A549 (cell line): ENCODE measurements at places on chromosomes 13 and 19.

GRCh38 chr19:6736169-6736916 is 1.0 kb downstream of the GPR108 start:
- peak; percentile 80 for DNase-seq

GRCh38 chr19:8512115-8512967 is 1.6 kb downstream of the ZNF414 start:
- peak; percentile 72 for DNase-seq

GRCh38 chr19:46976845-46977320 is 42.8 kb upstream of the NPAS1 start:
- DNase-seq, result no peak

DNA sequence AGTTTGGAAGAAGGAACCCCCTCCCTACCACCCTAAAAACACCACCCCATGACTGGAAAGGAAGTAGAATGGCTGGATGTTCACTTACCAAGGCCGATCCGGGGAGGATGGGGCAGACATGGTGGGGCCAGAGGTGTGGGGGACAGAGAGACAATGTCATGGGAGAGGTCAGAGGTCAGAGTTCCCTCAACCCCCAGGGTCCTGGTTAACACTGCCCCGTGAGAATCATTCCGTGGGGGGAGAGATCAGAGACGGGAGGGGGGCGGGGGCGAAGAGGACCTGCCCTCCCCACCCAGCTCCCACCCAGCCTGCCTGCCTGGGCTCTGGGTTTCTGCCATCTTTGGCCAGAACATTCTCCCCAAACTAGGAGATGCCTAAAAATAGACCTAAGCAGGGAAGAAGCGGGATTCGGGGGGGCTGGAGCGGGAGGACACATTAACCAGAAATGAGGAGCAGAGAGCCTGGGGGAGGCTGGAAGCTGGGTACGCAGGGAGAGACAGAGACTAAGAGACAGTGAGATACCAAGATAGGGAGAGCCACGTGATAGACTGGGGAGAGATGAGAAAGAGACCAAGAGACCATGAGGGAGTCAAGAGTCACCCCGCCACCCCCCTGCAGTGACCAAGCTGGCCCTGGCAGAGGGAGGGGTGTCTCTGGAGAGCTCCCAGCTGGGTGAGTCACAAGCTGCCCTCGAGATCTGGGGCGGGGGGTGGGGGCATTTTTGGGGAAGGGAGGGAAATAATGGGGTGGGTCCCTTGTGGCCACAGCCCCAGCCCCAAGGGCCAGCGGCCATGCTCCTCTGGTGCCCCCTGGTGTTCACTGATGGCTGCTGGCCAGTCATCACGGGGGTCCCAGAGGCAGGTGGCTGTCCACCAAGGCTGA is 6.1 kb upstream of the KANK2 start:
- peak; percentile 64 for DNase-seq

- no peak for DNase-seq
These were observed 357.2 kb downstream of the DLEU7 start for GRCh38 chr13:50485979-50486935.

DNA sequence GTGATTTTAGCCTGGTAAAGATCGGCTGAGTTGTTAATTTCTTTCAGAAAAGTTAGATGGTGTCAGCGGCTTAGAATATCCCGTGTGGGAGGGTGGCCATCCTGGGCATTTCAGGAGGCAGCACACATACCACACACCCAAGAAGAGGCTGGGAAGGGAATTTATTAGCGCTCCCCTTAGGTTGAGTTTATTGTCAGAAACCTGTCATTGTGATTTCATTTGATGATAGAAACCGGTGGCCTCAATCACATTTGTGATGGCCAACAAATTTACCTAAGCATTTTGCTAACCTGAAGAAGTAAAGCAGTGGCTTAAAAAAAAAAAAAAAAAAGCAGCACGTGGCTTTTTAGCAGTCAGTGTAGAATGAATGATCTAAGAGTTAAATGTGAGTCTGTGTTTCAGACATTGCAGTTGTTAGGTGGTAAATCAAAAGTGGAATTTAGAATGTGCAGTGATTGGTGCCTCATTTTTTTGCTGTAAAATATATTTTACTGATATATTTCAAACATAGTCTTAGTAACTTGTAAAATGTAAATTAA is 2.7 kb downstream of the SIPA1L3 start:
- DNase-seq, result no peak

- no peak for DNase-seq
These were observed 5.9 kb upstream of the CIRBP start for GRCh38 chr19:1263188-1263587.

DNA sequence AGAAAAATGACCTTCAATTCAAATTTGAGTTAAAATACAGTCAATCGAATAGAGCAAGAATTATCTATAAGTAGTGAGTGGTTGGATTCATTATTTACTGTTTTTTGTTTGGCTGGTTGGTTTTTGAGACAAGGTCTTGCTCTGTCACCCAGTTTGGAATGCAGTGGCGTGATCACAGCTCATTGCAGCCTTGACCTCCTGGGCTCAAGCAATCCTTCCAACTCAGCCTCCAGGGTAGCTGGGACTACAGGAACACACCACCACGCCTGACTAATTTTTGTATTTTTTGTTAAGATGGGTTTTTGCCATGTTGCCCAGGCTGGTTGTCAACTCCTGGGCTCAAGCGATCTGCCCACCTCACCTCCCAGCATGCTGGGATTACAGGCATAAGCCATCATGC is 25.0 kb downstream of the MTMR6 start:
- DNase-seq, result no peak

GRCh38 chr13:105814902-105815250 is 720.6 kb downstream of the EFNB2 start:
- no peak for DNase-seq

GRCh38 chr13:101209206-101209893 is 207.0 kb downstream of the NALCN start:
- no peak for DNase-seq

DNA sequence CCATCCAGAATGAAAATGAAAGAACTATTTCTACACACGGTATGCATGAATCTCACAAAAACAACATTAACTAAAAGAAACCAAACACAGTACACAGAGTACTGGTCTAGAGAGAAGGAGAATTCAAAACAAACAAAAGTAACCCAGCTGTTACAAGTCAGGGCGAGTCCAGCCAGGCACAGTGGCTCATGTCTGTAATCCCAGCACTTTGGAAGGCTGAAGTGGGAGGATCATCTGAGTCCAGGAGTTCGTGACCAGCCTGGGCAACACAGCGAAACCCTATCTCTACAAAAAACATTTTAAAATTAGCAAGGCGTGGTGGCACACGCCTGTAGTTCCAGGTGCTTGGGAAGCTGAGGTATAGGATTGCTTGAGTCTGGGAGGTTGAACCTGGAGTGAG is 1.7 kb upstream of the PSMC4 start:
- no peak for DNase-seq

DNA sequence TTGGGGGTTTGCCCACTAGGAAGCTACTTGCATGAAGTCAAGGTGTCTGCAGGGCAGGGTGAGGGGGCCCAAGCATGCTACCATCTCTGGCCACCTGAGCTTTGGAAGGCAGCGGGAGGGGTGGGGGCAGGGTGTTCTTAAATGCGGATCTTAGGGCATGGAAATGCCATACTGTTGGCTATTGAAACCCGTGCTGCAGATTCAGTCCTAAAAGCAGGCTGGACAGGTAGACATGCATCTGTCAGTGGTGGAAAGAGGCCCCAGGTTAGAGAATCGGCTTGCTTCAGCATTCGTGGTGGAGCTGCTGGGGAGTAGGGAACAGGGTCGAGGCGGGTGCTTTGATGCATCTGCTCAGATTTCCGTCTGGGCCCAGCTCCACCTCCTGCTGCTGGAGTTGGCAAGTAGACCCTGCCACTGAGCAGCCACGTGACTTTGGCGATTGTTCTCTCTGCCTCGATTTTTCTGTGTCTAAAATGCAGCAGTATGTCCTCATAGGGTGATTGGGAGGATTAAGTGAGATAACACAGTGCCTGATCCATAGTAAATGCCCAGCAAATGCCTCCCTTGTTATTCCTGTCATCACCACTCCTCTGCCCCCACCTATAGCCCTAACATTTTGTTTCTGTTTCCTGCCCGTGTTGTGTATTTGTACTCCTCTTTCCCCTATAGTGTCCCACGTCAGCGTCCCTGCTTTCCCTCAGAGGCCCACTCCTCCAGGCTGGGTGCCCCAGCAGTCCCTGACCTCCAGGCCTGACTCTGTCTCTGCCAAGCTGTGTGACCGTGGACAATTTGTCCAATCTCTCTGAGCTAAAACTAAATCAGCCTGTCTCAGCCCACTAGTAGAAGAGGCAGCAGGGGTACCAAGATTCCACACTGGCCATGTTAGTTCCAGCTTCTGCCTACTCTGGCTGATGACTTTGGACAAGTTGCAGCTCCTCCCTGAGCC is 5.8 kb downstream of the PPP1R37 start:
- no peak for DNase-seq

DNA sequence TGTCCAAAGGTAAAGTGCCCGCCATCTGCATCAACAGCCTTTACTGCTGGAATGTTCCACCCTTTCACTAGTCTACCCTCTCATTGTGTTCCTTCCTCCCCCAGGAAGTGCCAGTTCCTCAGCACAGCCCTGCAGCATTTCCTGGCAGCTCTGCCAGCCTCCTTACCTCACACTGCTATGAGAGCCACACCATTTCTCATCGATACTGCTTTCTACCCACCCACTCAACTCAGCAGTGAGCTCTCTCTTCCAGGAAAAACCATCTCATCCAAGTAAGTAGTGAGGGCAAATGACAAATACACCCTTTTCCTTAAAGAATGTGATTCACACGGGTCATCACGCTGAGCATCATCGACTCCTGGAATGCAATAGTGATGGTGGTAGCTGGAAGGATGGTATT is 19.8 kb downstream of the UQCRFS1 start:
- DNase-seq, result no peak

- peak; percentile 75 for DNase-seq
These were observed 6.3 kb downstream of the MAMSTR start for GRCh38 chr19:48713041-48713863.

DNA sequence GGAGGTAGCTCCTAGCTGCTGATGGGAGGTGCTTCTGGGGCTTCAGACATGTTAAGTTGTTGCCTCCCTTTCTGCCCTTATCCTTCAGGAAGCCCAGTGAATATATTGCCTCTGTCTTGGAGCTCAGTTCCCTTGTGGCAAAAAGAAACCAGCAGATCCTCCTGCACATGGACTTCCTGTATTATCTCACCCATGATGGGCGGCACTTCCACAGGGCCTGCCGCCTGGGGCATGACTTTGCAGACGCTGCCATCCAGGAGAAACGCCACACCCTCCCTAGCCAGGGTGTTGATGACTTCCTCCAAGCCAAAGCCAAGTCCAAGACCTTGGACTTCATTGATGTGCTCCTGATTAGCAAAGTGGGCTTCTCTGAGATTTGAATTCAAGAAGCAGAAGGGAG is 6.0 kb upstream of the CYP4F12 start:
- no peak for DNase-seq

DNA sequence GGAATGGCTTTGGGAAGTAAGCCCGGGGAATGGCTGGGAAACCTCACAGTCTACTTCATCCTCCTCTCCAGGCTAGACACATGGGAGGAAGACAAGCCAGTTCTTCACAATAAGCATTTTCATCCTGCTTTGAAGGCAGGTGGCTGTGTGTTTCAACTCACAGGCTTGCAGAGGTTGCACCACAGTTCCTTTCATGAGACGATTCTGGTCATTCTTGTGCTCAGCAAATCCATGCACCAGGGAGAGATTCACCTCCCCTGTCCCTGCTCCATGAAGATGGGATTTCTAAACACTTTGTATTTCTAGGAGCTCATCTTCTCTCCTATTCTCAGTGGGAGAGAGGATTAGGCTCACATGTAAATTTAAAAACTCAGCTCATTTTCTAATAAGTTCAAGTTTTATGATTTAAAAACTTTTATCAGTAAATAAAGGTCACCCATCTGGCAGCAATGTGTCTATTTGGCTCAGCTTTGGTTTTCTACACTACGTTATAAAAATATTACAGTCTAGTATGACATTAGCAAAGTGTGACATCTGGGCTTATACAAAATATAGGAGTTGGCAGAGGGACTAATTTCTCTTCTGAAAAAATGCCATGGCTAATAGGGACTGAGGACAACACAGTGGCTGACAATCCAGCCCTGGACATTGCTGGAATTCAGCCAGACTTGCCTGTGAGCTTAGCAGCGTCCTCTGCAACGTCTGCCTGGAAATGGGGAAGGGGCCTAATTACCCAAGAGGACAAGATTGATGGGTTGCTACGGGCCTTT is 283.2 kb upstream of the SLC10A2 start:
- no peak for DNase-seq

GRCh38 chr19:46660008-46660517 is 919 bp downstream of the DACT3 start:
- DNase-seq, result peak; percentile 54

DNA sequence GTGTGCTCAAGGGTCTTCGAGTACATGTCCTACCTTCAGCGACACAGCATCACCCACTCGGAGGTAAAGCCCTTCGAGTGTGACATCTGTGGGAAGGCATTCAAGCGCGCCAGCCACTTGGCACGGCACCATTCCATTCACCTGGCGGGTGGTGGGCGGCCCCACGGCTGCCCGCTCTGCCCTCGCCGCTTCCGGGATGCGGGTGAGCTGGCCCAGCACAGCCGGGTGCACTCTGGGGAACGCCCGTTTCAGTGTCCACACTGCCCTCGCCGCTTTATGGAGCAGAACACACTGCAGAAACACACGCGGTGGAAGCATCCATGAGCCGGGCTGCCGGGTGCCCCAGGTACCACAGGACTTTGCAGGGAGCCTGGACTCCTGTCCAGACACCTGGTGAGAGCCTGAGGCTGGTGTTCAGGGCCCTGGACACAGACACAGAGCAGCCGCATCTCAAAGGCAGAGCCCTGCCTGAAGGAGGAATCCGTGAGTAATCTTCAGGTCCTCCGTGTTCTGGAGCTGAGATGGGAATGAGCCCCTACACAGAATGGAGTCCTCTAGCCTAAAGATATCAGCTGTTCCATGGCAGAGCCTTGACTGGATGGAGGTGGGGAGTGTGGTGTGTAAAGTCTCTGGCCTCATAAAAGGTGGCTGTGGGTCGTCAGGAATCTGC is 1.5 kb downstream of the ZNF581 start:
- no peak for DNase-seq

DNA sequence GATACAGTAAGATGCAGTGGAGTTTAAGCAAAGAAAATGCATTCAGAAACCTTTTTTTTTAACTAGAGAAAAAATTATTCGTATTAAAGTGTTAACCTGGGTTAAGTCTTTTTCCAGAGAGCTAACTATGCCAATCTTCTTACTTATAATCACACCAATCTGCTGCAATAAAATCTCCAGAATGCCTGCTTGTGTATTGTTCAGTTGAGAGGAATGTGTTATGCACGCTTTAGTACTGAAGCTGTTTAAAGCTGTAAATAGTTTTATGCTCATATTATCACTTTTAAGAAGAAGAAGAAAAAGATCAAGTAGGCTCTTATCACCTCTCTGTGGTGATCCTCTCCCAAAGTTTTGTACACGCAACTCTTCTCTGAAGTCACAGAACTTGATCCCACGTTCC is 528.7 kb downstream of the RFC3 start:
- DNase-seq, result no peak

- no peak for DNase-seq
These were observed 159.9 kb downstream of the USP12 start for GRCh38 chr13:27011661-27012060.

GRCh38 chr19:2841855-2842574 is 740 bp downstream of the ZNF555 start:
- DNase-seq, result no peak
